Left ventricle myocardium inferior (tissue), 1 donor: ENCODE measurements at places on chromosomes 13 and 19. TPM values are rescaled to one million over a fixed set of nuclear protein-coding genes. Genes with fewer than 3 reads are reported as not detected.

GRCh38 chr19:34096020-34096915 lies 76.0 kb upstream of the LSM14A start:
- DNase-seq: no peak

DNA sequence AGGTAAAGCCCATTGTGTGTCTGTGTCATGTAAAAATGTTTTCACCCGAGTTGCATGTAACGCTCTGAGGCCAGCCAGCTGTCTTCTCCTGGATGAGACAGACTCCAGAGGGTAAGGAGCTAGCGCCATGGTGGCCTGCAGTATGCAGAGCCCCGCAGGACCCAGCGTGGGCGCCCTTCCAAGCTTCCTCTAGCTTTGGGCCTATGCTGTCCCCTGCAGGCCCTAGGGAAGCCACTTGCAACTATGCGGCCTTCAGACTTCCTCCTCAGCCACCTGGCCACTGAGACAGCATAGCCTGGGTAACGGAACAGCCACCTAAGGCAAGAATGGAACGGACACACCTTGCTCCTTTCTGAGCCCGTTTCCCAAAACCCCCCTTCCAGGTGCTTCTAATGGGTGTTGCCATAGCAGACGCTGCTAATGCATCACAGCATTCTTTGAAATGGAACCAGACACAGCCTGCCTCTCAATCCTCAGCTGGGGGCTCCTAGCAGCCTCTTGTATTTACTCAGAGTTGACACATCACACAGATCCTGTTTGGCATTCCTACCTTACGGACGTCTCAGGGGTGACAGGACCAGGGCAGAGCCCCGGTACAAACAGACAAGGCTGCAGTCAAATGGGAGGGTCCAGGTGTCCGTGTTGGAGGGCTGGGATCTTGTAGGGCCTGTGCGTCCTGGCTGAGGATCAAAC lies 6.2 kb downstream of the FAM32A start:
- DNase-seq: no peak

GRCh38 chr19:44684892-44685863 lies 13.8 kb upstream of the CEACAM16 start:
- DNase-seq: no peak

- DNase-seq: no peak
Measured at GRCh38 chr13:108142702-108143436, 72.5 kb downstream of the LIG4 start.

- peak; percentile 40 for DNase-seq
Measured at GRCh38 chr19:17687857-17688784, at the start of gene UNC13A. UNC13A (minus strand) TSS chr19:17688354; CDS start chr19:17688199, 155 bp downstream.

GRCh38 chr19:41535029-41535622 lies 40.8 kb upstream of the CEACAM21 start:
- DNase-seq: no peak

The POU2F2 gene
- 1.2 TPM for total RNA-seq

The PROSER3 gene
- 4.8 TPM for total RNA-seq

The TTC9B gene
- total RNA-seq: not detected

The LILRA2 gene
- 1.6 TPM for total RNA-seq

The FAM32A gene
- 34.3 TPM for total RNA-seq

The ZNF473 gene
- 2.4 TPM for total RNA-seq
